Left lung (tissue), 14 donors: ENCODE measurements at places on chromosomes 1 and 21. TPM values are rescaled to one million over a fixed set of nuclear protein-coding genes. Genes with fewer than 3 reads are reported as not detected.

- no peak for DNase-seq
These were observed 387.3 kb downstream of the RYR2 start for GRCh38 chr1:237429252-237429651.

DNA sequence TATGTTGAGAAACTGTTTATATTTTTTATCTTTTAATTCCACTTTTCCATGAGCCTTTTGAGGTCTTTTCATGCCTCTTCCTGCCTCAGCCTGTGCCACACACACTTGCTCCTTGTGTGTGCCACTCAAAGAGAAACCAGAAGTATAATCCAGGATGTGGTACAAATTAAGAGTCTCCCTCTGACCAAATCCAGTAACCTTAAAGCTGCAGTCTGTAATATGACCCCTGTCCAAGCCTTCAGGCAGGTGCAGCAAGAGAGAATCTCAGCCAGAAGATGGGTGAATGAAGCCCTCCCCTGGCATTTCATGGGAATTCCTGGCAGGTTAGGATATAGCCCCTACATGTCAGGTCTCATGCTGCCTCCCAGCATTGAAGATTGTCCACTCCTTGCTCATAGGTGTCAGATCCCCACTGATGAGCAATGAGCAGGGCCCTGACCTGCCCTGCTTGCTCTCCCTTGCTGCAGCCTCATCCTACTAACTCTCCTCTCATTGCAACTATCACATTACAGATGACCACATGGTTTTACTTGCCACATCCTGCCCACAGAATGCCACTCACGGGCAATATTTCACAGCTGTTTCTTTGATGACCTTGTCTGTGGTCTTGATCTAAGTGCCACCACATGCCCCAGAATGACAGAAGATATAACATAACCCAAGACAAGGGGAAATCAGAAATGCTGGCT is 169.3 kb downstream of the SEC16B start:
- DNase-seq: no peak

The AVPR1B gene
- polyA plus RNA-seq: not detected

The KCNQ4 gene
- polyA plus RNA-seq: 1.5 TPM
